ENCODE measurements at places on chromosomes 13 and 19. TPM values are rescaled to one million over a fixed set of nuclear protein-coding genes. Genes with fewer than 3 reads are reported as not detected.

GRCh38 chr13:112934078-112934477, 34.9 kb upstream of the MCF2L start:
- DNase-seq, result no peak

Gene TMEM38A
- total RNA-seq, result 11.1 TPM

Gene ZNF99
- 0.05 TPM for total RNA-seq

- DNase-seq, result no peak
Observed at GRCh38 chr19:1312767-1313694, 27.4 kb downstream of the EFNA2 start.

Gene GGN
- 3.1 TPM for total RNA-seq
